Muscle of arm (tissue), 14 donors: ENCODE measurements at places on chromosomes 5 and 9.

GRCh38 chr9:108861997-108862396 lies at the start of gene ACTL7A:
Gene ACTL7A (plus strand): TSS chr9:108862266. CDS start chr9:108862323, 57 bp downstream.
- DNase-seq = no peak

GRCh38 chr5:75405296-75405695 lies 68.3 kb downstream of the HMGCR start:
- no peak for DNase-seq

- no peak for DNase-seq
Observed at GRCh38 chr5:60487885-60488442, 212.0 kb downstream of the DEPDC1B start.

DNA sequence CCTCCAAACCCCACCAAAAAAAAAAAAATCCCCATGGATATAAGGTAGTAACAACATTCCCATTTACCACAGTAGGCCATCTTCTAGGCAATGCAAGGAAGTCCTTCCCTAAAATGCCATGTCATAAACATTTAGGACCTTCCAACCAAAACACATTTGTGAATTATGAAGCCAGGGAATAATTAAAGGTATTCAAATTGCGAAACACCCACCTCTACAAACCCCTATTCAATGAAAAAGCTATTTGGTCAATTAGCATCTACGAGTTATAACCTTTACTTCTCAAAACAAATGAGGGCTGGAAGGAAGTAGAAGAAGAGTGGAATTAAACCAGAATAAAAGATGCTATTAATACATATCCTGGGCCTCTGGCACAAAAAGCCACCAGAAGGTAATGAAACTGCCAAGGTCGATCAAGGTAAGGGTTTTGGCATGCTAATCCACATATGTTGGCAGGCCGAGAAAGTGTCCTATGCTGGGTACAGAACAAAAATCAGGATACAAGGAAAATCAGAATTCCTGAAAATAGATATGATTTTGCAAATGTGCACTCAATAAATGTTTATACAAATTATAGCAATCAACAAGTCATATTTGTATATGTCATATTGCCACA lies 47.7 kb downstream of the MTMR12 start:
- DNase-seq = no peak

GRCh38 chr9:105881654-105882349 lies 187.5 kb downstream of the TMEM38B start:
- DNase-seq = peak; percentile 39

GRCh38 chr9:34993502-34994259 lies 4.1 kb downstream of the DNAJB5 start:
- no peak for DNase-seq

DNA sequence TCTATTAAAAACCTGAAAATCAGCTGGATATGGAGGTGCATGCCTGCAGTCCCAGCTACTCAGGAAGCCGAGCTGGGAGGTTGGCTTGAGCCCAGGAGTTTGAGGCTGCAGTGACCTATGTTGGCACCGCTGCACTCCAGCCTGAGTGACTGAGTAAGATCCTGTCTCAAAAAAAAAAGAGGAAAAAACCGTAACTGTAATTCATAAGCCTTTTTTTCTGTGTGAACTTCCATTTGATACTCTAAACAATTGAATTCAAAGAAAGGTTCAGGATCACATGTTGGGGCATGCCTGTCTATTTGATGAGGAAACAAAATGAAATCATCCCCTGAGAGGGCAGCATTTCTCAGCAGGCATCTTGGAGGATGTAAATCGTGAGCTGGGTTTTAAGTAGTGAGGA lies 38.8 kb downstream of the ITGA2 start:
- no peak for DNase-seq

DNA sequence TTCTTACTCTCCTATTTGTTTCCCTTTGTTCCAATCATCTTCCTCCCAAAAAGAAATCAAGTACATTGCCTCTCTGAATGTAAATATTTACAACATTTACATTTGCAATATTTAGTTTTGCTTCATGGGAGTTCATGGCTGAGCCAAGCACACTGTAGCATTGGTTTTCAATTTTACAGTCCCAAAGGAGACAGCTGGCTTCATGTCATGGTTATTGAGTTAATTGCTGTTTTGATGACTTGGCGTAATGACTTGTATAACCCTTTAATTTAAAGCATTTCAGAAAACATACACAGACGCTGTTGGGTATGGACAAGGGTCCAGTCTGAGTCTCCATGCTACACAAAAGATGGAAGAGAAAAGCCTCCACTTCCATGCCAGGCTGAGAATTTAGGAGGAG lies 25.6 kb upstream of the VLDLR start:
- no peak for DNase-seq

GRCh38 chr9:134986957-134987356 lies 69.2 kb upstream of the FCN1 start:
- DNase-seq = no peak

GRCh38 chr9:81669041-81669651 lies 20.2 kb downstream of the TLE1 start:
- peak; percentile 64 for DNase-seq

GRCh38 chr5:178212241-178213002 lies 8.1 kb downstream of the HNRNPAB start:
- no peak for DNase-seq

DNA sequence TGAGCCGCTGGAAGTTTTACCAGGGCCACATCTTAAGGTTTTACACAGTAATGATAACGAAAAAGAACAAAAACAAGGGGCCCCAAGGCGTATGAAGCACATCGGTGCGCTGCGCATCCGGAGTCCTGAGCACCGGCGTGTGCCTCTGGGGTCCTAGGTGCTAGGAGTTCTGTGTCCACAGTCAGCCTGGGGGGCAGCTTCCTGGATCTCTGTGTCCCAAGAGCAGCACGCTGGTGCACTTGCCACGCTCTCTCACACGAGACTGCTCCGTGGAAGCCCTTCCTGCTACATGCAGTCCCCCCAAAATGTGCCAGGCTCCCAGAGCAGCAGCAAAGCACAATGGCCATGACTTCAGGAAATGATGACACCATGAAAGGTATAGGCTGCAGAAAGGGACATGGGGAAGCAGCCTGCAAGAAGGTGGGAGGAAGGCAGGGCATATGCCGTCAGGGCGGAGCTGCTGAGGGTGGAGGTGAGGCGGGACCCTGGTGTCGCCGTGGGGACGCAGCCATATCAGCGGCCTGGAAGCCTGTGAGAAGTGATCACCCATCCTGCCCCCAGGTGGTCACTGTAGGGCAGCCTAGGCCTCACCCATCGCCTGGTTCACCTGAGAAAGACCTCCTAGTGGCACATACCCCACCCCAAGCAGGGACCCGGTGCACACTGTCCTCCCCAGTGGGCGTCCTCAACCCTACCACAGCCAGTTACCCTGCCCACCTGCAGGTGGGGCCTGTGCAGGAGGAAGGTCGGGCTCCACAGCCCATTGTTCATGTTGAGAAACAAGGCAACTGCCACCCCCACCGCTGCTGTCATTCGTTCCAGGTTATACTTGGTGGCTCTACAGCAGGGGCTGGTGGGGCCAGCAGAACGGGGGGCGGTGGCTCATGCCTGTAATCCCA lies 23.6 kb upstream of the SLC6A3 start:
- no peak for DNase-seq

GRCh38 chr5:71587766-71588532 lies 809 bp downstream of the MCCC2 start:
- DNase-seq = no peak

- peak; percentile 62 for DNase-seq
Observed at GRCh38 chr5:171207256-171207847, 101.7 kb upstream of the TLX3 start.

DNA sequence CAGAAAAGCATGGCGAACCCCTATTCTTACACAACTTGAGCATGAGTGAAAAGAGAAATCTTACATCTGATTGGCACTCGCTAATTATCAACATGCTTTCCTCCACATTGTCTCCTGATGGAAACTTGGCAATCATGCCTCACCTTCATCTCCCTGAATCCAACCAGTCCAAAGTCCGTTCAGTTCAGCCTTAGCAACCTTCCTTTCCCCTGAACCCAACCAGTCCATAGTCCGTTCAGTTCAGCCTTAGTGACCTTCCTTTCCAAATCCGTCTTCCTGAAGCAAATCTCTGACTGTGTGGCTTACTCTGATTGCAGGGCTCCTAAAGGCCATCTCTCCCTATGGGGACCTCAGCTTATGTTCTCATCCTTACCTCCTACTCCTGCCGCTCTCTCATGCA lies 538.3 kb upstream of the CLINT1 start:
- DNase-seq = no peak

- no peak for DNase-seq
Observed at GRCh38 chr5:74051076-74051475, 425.1 kb downstream of the ARHGEF28 start.

GRCh38 chr9:22622815-22623214 lies 176.2 kb downstream of the DMRTA1 start:
- peak; percentile 22 for DNase-seq

- DNase-seq = peak; percentile 76
Observed at GRCh38 chr9:109520475-109521132, 22.5 kb upstream of the PTPN3 start.

DNA sequence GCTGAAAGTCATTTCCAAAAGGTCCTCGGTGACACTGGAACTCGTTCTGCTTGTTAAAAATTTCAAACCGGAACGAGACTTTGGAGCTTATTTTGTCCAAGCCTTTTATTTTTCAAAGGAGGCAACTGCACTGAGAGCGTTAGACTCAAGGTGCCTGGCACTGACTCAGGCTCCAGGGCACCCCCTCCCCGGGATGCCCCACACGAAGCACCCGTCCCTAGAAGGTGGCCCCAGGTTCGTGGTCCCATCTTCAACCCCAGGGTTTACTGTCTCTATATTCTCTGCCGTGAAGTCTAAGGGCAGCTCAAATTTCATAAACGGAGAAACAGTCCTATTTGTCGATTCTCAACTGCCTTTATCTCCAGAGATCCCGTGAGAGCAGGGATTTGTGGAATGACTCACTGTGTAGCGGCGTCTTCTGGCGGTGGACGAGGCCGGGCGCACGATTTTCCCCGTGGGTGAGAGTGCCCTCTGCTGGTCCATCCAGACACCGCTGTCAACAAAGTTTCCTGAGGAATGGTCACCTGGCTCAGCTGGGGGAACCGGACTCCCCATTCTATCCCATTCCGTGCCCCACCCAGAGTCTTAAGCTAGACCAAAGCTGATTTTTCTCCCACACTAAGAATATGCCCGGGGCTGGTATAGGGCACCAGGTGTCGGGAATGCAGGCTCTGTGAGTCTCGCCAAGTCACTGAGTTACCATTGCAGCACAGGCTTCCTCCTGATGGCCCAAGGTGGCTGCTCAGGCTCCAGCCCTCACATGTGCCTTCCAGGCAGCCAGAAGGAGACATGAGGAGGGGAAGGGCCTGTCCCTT lies 27.1 kb upstream of the SLC6A19 start:
- peak; percentile 43 for DNase-seq

DNA sequence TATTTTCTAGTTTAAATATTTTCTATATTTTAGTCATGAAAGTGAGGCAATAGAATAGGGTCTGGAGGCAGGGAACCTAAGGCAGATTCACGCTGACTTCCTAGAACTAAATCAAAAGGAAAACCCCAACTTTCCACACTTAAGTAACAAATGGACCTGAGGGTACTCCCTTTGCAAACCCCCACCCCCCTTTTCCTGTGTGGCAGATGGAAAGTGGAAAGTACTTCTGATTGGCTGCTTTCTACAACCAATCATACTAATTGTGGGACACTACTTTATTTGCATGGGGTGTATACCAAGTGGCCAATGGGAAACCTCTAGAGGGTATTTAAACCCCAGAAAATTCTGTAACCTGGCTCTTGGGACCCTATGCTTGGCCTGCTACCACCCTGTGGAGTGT lies 4.8 kb upstream of the CENPH start:
- DNase-seq = no peak

- DNase-seq = no peak
Observed at GRCh38 chr9:13502484-13502883, 223.0 kb upstream of the MPDZ start.

DNA sequence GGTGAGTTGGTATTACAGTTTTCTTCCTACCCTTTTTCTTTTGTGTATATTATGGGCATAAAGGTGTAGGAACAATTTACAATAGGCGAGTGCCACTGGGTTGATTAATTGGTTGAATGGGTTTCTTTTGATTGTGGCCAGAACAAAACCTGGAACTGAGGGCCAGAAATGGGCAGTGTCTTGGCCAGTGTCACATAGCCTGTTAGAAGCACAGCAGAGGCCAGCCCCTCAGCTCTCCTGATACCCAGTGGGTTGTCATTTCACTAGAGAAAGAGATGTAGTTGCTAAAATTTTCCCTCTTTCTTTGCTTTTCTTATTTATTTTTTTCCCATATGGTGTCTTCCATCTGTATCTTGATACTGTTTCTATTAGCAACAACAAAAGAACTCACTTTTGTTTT lies 38.8 kb upstream of the SEMA6A start:
- no peak for DNase-seq

DNA sequence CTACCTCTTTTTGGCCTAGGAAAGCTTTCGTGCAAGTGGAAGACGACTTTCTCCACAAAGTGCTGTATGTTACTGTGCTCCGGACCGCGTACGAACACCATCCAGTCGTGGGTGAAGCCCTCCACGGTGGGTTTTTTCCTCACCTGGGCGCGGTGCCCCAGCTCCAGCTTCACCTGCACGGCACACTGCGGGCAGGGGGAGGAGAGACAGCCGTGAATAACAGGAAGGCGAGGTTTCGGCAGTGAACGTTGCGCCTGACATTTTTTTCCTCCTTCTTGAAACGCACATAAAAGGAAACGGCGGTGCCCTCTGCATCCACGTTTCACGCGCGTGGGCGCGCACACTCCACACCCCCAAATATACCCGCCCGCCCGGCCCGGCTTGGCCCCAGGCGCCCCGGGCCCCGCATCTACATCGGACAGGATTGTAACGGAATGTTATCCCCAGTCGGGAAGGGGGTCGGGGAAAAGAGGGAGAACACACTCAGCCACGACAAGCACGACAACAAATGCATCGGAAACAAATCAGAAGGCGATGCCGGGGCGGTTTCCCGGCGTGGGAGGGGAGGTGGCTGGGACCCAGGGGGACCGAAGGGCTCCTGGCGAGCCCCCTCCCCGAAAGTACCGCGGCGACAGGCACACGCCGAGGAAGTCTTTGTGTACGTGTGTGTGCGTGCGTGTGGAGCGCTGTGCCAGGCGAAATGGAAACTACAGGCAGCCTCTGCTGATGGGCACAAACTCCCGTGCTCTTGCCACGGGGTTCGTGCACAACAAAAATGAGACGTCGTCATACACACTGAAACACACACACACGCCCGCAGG lies 1.4 kb downstream of the MLLT3 start:
- peak; percentile 49 for DNase-seq

DNA sequence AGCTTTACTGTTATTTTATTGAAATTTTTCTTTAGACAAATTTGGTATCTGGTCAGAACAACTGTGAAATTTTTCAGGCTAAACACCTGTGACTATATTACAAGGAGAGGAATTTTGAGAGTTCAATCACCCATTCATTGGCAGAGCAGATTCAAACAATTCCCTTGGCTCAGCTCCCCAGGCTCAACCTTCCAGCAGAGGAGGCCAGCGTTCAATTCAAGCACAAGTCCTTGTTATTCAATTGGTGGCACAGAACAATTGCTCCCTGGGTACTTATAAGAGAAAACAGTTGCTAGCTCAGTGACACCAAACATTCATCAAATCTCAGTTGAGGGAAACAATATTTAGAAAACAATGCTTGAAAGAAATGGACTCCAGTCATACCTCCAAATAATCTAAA lies 83.3 kb downstream of the SUSD1 start:
- DNase-seq = no peak

GRCh38 chr9:121447321-121447834 lies 52.3 kb downstream of the GGTA1 start:
- no peak for DNase-seq

GRCh38 chr5:177468685-177469628 lies 4.5 kb downstream of the DBN1 start:
- peak; percentile 65 for DNase-seq

GRCh38 chr5:77936365-77936693 lies 160.2 kb upstream of the TBCA start:
- no peak for DNase-seq
